Thymus (tissue), 14 donors: ENCODE measurements at places on chromosomes 3 and 15.

GRCh38 chr3:13414040-13414729, 5.9 kb downstream of the NUP210 start:
- DNase-seq = peak; percentile 46

DNA sequence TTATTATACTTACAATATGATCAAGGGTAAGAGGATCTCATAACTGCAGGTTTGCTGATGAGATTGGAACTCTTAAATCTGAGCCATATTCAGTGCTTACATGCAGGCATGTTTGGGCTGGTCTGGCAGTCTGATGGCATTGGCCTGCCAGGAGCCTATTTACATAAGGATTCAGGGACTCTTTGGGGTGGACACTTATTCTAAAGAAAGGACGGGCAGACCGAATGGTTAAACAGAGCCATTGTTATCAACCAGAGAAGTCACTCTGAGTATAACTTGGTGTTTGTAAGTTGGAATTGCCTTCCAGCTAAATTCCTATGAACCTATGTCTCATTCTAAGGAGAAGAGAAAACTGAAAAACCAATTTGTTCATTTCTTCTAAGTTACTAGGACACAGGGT, 932.8 kb downstream of the IGSF11 start:
- DNase-seq = no peak

- DNase-seq = no peak
Measured at GRCh38 chr15:71599418-71600151, 210.8 kb upstream of the NR2E3 start.

GRCh38 chr3:126969586-126969985, 13.3 kb upstream of the PLXNA1 start:
- DNase-seq = no peak

DNA sequence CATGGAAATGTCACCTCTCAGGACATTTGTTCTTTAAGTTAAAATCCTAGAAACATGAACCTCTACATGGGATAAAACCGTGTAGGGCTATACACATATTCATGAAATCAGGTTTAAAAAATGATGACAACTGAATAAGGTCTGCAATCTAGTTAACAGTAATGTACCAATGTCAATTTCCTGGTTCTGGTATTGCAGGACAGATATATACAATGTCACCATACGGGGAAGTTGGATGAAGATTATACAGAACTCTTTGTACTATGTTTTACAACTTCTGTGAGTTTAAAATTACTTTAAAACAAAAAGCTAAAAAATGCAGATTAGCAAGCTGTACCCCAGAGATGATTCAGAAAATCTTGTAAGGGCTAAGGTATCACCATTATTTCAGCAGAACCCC, 6.7 kb downstream of the CNTN3 start:
- no peak for DNase-seq

DNA sequence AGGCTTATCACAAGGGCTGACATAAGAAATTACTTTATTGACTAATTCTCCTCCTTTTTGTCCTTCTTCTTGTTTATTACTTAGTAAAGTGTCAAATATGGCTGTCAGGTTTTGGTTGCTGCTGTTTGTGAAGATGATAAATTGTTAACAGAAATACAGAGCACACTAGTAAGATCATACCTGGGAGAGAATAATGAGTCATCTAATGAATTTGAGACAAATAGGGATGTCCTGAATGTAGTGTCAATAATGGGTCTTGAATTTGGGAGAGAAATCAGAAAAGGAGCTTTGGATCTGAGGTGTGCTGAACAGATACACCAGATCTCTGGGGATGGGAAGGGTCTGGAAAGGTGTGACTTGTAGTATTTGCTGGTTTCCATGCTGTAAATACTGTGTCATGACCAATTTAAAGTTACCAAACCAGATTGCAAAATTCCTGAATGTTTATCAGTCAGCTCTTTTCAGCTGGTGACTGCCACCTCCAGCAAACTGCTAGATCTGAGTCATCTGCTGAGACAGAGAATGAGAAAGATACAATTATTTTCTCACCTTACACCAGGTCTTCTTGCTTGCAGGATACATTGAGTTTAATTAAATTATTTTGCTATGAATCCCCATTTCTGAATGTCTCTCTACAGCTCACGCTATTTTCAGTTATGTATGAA, 76.7 kb upstream of the SATB1 start:
- DNase-seq = no peak

- no peak for DNase-seq
Measured at GRCh38 chr3:45017821-45018220, 8.3 kb upstream of the CLEC3B start.

DNA sequence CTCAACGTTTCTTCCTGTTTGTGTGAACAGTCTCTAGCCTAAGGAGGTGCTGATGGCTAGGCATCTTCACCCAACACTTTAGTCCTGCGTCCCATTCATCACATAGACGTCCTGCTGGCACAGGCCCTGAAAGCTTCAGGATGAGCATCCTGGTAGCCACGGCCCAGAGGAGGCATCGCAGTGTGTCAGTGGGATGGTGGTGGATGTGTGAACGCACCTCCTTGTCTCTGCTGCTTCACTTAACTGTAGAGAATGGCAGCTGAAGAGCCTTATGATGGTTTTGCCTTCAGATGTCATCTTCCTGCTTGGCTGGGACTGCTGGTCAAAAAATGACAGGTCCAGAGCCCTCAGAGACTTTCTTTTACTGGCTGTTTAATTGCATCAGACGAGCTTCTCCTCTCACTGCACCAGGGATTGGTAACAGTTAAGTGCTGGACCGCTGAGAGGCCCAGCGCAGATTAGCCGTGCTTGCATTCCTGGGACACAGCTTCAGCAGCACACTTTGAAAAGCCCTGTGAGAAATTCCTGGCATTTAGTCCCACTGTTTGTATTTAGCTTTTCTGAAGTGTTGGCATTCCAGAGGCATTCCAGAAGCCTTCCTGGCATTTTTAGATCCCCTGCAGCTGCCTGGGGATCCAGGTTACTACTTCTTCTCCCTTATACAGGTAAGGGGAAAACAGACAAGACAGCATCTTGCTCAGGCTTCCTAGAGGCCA, 132.4 kb upstream of the PLXNA1 start:
- no peak for DNase-seq

DNA sequence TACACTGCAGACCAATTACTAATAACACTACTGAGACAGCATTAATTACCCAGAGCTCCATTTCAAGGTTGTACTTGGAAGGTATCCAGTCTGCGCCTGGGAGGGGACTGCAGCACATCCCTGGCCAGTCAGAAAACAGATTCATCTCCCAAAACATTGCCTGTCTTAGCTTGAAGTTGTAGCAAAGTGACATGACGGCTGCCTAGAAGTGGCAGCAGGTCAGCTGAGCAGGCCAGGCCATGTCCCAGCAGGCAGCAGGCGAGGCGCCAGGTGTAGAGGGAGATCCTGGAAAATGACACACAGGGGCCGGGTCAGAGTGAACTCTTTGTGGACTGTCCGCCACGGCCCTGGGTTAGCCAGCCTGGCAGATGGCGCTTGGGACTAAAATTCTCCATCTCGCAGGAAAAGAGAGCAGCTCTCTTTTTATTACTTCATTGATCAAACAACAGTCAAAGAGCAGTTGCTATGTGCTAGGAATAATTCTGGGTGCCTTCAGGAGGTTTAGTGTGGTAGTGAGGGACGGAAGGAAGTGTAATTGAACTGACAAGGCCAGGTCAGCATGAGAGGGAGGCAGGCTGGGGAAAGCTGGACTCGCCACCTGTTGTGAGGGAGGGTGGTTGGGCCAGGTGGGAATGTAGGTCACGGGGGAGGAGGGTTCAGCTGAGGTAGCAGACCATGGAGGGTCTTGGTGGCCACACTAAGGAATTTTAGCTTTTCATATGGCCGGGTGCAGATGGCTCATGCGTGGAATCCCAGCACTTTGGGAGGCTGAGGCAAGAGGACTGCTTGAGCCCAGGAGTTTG, 1.3 kb upstream of the MAP6D1 start:
- DNase-seq = peak; percentile 21

DNA sequence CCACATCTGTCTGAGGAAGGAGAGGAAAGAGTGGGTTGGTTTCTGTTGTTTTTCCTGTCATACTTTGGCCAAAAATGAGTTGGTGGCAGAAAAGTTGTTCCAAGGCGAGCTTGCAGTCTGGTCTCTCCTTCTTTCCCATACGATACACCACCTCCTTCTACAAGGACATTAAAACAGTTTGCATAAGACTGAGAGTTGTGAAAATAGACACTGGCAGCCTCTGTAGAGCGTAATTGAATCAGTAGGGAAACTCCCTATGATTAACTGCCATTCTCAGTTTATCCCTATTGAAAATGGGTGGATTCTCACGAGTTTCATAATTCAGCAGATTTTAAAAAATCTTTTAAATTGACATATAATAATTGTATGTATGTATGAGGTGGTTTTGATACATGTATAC, 3.7 kb upstream of the LSG1 start:
- no peak for DNase-seq

DNA sequence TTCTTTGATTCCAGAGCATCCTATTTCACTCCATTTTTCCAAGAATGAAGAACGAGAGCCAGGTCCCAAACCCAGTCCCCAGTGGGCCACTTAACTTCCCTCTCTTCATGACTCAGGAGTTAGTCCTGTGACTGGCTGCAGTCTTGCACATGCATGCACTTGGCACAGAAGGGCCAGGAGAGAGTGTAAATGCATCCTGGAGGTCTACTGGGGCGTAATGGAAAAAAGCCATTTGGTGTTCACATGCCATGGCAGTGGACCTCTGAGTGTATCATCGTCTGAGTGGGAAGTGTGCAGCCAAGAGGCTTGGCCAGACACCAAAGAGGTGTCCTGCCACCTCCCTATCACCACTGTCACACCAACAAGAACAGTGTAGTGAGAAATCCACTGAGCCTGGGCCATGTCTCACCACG, 15.1 kb upstream of the RFTN1 start:
- DNase-seq = no peak

DNA sequence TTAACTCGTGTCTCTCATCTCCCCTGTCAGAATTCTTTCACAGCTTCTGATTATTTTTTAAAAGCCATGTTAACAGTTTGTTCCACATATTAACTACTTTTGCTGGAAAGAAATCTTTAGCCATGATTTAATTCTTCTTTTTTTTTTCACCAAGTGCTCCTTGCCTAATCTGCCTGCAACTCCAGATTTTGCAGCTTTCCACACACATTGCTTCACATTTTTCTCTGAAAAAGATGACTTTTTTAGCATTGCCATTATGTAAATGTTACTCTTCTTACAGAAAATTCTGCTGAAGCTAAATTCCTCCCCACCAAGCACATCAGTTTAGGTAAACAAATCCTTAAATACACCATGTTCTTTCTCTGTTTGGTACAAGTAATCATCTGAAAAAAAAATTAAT, 23.4 kb upstream of the PPARG start:
- DNase-seq = no peak

- no peak for DNase-seq
Measured at GRCh38 chr15:88752951-88753350, 50.3 kb upstream of the ACAN start.

DNA sequence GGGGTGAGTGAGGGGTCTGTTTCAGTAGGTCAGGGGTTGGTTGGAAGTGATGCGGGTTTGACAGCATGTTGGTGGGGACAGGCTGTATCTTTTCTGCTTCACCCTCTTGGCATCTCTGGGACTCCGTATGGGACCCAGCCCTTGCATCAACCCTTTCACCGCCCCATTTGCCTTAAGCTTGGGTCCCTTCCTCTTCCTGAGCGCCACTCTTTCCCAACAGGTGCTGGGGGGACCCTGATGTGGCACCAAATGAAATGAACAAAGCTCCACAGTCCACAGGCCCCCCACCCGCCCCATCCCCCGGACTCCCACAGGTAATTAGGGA, 1.1 kb downstream of the EIF4G1 start:
- no peak for DNase-seq

DNA sequence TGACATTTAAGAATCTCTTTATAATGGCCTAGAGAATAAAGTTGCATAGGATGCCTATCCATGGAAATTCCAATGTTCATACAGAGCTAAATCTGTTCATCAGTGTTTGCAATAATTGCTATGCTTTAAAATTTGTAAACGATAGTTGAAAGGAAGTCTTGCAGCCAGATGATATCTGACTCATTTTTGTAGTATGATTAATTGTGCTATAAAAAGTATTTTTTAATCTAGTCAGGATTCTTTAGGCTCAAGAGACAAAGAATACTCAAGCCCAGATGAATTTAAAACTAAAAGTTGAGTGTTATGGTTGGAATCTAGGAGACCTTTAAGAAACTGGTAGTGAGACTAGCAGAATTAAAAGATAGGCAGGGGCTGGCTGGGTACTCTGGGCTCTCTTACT, 50.5 kb downstream of the SUCNR1 start:
- DNase-seq = no peak

DNA sequence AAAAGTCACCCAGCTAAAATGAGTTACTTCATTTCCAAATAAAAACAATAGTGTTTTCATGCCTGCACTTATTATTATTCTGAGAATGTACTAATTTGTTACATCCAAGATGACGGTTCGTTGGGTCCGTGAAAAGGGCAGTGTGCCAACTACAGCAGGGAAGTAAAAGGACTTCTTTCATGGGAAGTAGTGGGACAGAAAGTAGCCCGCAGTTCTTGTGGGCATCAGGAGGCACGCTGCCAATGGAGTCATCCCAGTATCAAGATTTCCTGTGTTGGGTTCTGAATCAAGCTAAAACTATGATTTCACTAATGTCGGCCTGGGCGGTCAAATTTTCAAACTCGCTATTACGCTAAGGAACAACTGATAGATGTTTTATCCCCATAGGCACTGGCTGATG, 254.5 kb upstream of the SOX2 start:
- DNase-seq = no peak

DNA sequence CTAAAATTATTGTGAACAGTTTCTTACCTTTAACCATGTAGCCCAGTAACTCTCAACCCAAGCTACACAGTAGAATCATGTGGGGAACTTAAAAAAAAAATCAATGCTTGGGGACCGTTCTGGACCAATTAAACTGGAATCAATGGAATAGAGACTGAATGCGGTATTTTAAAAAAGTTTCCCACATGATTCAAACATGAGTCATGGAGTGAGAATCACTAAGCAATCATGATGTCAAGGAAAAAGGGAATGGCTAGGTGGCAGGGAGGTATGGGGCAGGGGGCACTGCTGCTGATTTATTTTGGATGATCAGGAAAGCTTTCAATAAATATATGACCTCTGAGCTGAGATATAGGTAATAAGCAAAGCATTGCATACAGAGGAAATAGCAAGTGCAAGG, 250.5 kb upstream of the RORA start:
- DNase-seq = no peak

DNA sequence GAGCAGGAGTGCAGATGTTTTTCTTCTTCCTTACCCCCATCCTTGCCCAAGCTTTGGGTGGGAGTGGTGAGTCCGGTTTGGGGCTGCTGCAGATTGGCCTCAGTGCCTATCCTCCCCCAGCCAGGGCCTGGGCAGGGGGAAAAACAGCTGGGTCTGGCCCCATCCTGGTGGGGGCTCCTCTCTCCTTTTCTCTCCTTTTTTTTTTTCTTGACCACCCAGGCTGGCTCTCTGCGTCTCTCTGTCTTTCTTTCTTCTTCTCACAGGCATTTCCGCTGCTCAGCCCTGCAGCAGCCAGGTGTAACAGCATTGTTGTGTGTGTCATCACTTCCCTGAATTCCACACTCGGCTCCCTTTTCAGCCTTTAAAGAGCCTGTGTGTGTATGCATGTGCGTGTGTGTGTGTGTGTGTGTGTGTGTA, 2.0 kb downstream of the FOXL2NB start:
- DNase-seq = no peak
